Retina (tissue), 1 donor: ENCODE measurements at places on chromosomes 2 and 18.

- DNase-seq: no peak
These were observed 19.8 kb downstream of the IWS1 start for GRCh38 chr2:127506510-127506909.

- no peak for DNase-seq
These were observed 129.7 kb upstream of the PARD3B start for GRCh38 chr2:204415406-204416181.

DNA sequence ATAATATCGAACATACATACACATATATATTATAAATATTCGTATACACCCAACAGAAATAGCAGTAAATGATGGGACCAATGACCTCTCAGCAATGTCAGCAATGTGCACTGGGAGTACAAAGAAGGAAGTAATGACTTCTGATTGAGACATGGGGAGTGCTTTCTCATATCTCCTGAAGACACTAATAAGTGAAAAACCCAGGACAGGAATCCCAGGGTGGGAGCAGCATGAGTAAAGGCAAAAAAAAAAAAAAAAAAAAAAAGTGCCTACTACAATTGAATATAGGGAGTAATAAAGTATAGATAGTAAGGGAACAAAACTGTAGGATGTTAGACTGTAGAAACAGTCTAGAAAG, 491.3 kb downstream of the IRS1 start:
- DNase-seq: no peak

DNA sequence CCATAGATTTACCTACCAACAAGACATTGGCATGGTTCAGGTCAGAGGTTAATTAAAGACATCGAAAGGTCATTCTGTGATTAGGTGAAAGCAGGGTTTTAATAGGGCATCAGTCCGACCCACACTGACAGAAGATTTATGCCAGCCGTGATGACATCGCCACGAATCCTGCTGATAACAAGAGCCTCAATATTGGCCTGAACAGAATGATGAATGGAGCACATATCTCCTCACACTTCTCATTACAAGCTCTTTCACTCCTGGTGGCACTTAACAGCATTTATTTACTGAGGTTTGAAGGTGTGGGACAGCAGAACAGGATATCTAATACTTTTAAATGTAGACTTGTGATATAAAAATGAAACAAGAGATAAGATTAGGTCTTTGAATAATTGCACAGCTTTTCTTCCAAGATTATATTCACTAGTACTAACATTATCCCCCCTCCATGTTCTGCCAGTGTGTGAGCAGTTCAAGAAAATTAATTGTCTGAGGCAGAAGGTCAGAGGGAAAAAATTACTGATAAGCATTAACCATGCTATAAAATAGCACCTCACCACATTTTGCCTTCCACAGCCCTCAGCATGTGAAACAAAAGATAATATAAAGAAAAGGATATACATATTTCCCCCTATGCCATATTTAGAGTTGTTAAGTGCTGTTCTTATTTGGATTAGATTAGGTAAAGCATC, 23.1 kb upstream of the INSIG2 start:
- DNase-seq: no peak

GRCh38 chr2:70011335-70011734, 49.9 kb upstream of the ASPRV1 start:
- no peak for DNase-seq

GRCh38 chr2:44949329-44950151, 8.0 kb downstream of the SIX3 start:
- DNase-seq: peak; percentile 95

- DNase-seq: peak; percentile 62
These were observed 28.4 kb upstream of the GTF2A1L start for GRCh38 chr2:48589170-48589767.

DNA sequence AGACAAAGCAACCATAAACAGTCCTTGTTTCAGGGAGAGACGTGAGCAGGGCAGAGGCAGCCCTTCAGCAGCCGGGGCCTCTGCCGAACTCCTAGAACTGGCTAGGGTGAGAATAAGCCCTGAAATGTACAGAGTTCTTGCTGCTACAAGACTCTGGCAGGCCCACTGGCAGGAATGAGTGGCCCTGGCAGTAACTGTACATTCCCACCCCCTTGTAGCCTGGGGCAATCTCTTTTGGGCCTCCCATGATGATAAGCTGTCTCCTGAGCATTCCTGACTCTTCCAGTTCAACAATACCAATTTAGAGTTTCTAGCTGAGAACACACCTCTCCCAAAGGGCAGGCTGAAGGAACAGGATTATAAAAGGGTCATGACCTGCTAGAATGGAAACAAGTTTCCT, 54.3 kb downstream of the HAUS1 start:
- DNase-seq: no peak

GRCh38 chr2:62462211-62462610, 43.8 kb downstream of the TMEM17 start:
- no peak for DNase-seq

DNA sequence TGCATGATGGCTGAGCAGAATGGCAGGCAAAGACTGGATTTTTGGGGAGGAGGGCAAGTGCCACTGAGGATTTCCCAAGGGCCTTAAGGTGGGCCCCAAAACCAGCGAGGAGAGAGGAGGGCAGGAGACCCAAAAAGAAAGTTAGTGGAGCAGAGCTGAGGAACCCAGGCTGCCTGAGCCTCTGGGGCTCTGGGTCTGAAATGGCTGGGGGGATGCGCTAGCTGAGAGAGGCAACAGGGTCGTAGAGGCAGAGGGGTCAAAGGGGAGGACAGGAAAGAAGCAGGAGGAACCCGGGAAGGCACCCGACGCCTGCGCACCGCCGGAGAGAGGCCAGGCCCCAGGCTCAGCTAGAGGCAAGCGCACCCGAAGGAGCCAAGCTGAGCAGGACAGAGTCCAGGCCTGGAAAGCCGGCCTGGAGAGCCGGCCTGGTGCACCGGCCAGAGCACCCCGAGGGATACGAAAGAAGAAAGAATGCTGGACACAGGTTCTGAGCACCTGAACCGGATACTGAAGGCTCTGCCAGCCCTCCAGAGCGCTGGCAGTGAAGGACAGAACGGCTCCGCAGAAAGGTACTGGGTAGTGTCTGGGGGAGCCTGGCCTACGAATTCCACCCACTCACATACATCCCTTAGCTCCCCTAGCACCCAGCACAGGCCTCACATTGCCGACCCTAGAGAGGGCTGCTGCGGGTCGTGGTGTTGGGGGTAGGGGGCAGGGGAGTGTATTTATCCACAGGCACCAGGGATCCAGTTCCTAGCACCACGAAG, 39.5 kb upstream of the ATP6V1B1 start:
- DNase-seq: peak; percentile 44
